ENCODE measurements at places on chromosomes 11 and 22. TPM values are rescaled to one million over a fixed set of nuclear protein-coding genes. Genes with fewer than 3 reads are reported as not detected.

Gene GSTP1
- polyA plus RNA-seq: 672 TPM

Gene RAG2
- 0.52 TPM for polyA plus RNA-seq

Gene TM7SF2
- polyA plus RNA-seq: 63.8 TPM

Gene OSBPL5
- 20.5 TPM for polyA plus RNA-seq

Gene KRTAP5-11
- polyA plus RNA-seq: 0.76 TPM

DNA sequence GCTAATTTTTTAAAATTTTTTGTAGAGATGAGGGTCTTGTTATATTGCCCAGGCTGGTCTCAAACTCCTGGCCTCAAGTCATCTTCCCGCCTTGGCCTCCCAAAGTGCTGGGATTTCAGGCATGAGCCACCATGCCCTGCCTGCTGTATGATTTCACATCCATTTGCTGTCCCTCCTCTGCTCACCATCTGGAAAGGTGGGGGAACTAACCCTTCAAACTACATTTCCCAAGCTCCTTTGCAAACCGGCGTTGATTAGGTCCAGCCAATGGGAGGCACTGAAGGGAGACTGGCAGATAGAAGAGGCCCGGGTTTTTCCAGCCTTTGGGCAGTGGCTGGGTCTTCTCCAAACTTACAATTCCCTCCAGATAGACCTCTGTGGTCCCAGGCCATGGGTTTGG lies 19.3 kb downstream of the RFPL1 start:
- no peak for DNase-seq

DNA sequence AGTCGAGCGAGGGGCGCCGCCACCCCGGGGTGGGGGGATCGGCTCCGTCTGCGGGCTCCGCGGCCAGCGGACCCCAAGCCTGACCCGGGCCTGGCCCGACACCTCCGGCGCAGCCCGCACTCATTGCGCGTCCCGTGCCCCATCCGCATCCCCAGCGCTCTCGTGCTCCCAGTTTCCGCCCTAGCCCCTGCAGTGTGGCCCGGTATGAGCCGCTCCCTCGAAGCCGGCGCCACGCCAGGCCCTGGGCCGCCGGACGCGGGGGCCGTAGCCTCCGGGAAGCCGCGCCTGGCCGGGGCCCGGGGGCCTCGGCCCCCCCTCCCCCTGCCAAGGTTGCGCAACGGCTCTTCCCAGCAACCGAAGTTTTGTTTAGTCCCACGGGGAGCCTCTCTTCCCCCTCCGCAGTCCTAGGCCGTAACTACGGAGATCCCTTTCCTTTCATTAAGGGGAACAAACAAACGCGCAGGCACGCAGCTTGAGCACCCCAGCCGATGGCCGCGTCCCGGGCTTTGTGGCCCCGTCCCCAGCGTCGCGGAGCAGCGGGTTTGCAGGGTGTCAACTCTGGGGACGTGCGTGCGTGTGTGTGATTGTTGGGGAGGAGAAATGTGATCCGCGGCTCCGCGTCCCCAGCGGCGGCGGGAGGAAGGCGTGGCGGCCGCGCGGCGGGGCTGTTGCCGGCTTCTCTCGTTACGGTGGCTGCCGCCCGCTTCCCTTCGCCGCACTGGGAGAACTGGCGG lies 883 bp downstream of the HIPK3 start:
- peak; percentile 80 for DNase-seq

DNA sequence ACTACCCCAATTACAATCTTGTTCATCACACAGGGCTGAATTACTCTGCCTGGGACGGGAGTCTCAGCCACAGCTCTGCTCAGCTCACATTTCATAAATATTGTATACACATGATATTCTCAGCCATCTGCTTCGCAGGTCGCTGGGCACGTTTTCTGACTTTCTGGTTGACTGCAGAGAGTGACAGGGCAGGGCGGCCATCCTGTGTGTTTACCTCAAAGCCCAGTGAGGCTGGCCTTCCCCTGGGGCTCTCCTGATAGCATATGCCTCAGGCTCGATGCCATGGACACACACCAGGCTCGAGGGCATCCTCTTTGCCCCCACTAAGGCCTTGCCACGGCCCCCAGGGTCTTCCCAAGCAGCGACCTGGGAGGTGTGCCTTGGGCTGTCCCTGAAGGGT lies 345.0 kb downstream of the CADM1 start:
- DNase-seq: no peak

DNA sequence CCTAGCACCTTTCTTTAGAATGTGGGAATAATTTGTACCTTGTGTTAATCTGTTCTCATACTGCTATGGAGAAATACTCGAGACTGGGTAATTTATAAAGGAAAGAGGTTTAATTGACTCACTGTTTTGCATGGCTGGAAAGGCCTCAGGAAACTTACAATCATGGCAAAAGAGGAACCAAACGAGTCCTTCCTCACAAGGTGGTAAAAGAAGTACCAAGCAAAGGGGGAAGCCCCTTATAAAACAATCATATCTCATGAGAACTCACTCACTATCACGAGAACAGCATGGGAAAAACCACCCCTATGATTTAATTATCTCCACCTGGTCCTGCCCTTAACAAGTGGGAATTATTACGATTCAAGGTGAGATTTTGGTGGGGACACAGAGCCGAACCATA lies 127.1 kb upstream of the ANO3 start:
- no peak for DNase-seq

- DNase-seq: no peak
Observed at GRCh38 chr22:50691521-50691920, 18.9 kb downstream of the SHANK3 start.

- no peak for DNase-seq
Observed at GRCh38 chr11:26599425-26599824, 27.4 kb upstream of the MUC15 start.

DNA sequence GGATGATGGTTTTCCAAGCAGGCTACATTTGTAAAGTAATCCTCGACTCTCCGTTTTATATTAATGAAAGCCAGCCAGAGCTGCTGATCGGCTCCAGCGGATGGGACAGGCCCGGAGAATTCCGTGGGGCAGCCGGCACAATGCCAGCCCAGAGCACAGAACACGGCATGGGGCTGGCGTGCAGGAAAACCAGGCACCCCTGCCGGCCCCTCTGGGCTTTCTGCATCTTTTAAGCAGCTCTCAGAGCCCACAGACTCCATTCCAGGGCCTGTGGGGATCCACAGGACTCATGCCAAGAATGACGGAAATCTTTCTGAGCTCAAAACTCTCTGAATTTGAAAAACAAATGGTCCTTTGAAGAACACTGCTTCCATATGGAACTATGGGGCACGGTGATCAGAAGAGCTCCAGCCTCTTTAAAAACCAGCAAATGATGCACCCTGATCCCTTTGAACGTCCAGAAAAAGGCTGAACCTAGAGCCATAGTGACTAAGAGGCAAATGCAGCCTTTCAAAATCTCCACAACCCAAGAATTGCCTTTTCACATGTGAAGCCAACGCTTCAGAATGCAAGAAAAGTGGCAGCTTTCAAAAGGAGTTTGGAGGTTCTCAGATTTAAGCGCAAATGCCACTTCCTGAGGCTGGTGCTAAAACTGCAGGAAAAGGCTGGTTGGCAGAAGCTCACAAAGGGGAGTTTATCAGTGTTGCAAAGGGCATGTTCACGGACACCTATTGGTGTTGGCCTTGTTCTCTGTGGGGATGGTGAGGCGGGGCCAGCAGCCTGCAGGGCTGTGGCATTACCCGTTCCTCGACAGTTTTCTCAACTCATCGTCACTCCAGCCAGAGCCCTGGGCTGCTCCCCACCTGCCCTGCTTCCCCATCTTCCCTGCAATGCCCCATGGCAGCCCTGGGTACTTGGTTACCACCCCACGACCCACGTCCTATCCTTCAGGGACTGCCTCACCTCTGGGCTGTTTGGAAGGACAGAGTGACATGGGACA lies 212.5 kb downstream of the CTTN start:
- no peak for DNase-seq

DNA sequence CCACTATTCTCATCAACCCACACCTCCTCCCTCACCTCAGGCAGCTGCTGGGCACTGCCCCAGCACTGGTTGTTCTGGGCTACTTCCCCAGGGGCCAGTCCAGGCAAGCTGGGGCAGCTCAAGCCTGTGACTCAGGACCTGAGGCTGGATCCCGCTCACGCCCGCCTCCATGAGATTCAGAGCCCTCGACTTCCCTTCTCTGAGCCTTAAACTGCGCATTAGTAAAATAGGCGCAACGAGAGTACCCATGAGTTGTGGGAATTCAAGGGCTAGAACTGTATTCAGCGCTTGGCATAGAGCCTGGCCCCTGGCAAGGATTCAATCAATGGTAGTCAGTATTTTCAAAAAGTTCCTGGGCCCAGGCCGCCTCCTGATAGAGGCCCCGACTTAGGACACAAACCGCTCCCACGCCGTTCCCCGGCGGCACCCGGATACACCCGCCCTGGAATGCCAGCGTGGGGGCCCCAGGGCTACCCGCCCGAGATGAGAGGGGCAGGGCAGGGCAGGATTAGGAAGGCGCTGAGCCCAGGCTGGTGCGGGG lies 723 bp upstream of the CD82 start:
- DNase-seq: no peak

- DNase-seq: no peak
Observed at GRCh38 chr11:78231962-78232501, 43.3 kb downstream of the USP35 start.

DNA sequence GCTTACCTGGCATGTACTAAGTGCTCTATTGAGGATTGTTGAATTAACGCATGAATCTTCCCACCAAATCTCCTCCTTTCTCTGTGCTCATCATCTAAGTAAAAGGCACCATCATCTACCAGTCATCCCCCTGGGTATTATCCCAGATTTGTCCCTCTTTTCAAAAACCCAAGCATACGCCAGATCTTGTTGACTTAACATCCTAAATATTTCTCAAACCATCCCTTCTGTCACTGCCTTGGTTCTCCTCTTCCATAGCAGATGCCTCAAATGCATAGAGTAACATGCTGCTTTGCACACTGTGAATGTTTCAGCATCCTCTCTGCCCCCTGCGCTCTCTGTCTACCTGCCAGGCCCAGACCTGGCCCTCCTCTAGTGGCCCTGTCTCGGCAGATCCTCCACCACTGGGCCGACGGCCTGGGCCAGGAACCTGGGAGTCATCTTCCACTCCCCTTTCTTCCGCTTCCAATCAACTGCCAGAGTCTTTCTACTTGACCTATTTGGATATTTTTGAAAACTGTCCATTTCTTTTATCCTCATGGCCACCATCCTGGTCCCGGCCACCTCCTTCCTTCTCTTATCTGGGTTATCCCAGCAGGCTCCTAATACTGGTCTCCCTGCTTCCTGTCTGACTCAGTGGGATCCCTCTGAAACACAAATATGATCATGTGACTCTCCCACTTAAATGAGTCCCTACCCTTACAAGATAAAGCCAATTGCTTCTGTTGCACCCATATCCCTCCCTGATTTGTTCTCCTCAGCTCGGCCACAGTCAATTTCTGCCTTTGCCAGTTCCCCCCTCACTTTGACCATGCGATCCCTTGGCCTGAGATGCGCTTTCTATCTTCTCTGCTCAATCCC lies 3.4 kb upstream of the TAB1 start:
- no peak for DNase-seq

- no peak for DNase-seq
Observed at GRCh38 chr22:42272431-42272999, 2.1 kb upstream of the TCF20 start.

- DNase-seq: no peak
Observed at GRCh38 chr11:93689240-93689639, 27.8 kb downstream of the CEP295 start.

GRCh38 chr11:46038529-46038928 lies 82.7 kb downstream of the PHF21A start:
- no peak for DNase-seq

- no peak for DNase-seq
Observed at GRCh38 chr22:23217171-23218052, 37.1 kb downstream of the BCR start.

GRCh38 chr11:87081358-87081757 lies 43.6 kb downstream of the TMEM135 start:
- DNase-seq: no peak

Data from left kidney (tissue), 8 donors.